ENCODE measurements at places on chromosomes 1 and 21.

DNA sequence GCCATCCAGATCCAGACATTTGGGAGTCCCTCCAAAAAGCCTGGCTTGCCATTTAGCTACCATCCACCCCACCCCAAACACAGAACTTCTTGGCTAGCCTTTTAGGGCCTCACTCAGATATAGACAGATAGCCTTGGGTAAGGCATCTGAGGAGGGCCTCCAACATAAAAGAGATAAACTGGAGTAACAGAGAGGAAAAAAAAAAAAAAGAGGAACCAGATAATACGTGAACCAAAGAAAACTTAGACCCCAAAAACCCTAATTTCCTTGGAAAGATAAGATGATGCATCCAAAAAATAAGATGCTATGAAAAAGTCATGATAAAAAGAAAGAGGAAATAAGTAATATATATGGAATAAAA lies 19.8 kb upstream of the LSS start:
- DNase-seq: no peak

DNA sequence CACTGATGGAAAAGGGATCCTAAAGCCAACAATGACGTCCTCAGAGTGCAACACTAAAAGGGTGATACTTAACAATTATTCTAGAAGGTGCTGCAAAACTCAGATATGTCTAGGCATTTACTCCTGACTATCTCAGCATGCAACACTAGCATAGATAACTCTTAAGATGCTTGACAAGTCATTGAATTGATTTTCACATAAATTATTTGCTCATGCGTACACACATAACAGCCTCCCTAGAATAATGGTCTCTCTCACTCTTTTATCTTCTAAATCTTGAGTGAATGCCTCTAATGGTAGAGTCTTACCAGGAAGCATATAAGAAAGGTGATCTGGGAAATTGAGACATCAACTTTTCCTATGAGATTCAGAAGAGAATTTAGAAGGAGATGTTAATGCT lies 1283.7 kb downstream of the MRPL39 start:
- no peak for DNase-seq

DNA sequence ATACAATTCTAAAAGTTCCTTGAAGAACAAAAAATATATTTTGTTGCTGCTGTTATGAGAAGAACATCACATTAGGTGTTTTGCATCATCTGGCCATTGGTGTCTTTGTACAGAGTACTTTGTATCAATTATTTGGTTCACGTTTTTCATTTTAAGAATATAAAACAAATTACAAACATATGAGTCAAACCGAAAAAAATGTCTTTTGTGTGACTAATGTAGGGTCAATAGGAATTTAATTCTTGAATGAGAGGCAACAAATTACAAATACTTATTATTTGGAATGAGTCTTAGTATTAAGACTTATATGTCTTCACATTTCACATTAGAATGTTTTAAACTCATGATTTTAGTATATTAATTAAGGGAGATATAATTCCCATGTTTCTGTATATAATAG lies 54.8 kb downstream of the NR5A2 start:
- DNase-seq: no peak

GRCh38 chr1:223834660-223835263 lies 11.0 kb downstream of the TP53BP2 start:
- peak; percentile 55 for DNase-seq

GRCh38 chr1:143735764-143736461 lies 235.9 kb downstream of the FAM72C start:
- peak; percentile 57 for DNase-seq

DNA sequence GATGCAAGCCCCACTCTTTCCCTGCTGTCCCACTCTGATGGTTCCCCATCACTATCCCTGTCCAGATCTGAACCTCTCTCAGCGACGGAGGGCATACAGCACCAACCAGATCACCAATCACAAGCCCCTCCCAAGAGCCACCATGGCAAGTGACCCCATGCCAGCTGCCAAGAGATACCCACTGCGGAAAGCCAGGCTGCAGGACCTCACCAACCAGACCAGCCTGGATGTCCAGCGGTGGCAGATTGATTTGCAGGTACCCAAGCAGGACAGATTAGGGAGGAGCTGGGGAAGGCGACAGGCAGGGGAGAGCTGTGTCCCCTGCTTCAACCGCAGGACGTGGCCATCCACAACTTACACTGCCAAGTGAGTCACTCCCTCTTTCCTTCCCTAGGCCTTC lies 46.9 kb downstream of the VWA5B1 start:
- no peak for DNase-seq

DNA sequence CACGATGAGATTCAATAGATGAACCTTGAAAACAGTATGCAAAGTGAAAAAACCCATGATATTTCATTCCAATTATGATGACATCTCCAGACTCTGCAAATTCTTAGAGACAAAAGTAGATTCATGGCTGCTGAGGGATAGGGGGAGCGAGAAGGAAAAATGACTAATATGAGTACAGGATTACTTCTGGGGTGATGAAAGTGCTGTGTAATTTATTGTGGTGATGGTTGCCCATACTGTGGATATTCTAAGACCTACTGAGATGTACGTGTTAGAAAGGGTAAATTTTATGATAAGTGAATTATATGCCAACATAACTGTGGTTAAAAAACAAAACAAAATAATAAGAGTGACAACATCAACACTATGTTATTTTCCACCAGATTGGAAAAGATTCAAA lies 18.9 kb upstream of the RGS7 start:
- DNase-seq: no peak

DNA sequence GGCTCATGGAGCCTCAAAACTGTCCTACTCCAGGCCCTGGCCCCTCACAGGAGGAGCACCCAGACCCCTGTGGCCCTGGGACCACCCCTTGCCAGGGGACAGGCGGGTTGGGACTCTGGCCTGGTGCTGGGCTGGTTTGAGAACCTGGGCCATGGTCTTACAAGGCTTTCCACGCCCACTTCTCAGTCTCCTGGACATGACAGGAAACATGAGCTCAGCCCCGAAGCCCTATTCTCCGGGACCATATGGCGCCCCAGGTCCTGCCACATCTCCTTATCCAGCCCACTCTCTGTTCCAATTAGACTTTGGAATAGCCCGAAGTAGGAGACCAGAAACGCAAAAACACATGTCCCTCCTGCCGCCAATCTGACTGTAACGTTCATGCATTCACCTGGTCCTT lies 47.9 kb downstream of the KCNAB2 start:
- no peak for DNase-seq

DNA sequence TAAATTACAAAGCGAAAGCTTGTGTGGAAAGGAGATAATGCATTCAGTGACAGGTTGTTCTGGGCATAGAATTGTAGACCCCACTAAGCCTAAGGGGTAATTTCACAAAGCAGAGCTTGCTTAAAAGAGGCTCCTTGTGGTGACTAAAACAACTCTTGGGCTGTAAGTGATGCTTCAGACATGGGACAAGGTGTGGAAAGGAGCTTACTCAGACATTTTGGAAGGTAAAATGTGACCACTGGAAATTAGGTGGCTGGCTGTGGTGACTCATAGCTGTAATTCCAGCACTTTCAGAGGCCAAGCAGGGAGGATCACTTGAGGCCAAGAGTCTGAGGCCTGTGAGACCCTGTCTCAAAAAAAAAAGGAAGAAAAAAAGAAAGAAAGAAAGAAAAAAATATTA lies 51.1 kb upstream of the LRRC8C start:
- DNase-seq: no peak

DNA sequence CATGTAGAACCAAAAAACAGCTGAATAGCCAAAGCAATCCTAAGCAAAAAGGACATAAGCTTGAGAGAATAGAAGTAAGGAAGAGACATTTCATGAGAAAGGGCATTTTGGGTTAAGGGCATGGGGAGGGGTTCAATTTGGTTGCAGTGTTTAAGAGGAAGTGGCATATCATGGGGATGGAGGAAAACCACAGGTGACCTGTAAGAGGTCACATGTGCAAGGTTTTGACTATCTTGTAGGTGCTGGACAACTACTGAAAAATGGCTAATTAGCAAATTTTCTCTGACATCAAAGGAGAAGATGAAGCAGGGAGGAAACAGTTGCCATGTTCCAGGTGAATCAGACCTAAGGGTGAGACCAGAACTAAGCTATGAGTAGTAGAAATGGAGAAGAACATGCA lies 31.3 kb upstream of the ROR1 start:
- DNase-seq: no peak

DNA sequence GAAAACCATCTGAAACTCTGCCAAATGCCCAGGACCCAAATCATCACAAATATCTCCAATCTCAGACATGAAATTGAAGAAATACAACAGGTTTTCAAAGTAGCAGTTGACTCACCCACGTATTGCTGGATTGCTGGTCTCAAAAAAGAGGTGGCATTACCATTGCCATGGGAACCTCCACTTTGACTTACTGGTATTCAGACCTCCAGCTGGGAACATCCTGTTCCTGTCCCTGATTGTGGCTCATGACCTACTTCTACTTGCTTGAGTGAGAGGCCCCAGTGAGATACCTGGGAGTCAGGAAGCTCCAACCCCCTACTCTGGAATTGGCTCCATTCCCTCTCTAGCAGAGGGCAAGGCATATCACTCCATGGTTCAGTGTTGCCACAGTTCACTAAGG lies 64.6 kb downstream of the NMNAT2 start:
- DNase-seq: no peak

DNA sequence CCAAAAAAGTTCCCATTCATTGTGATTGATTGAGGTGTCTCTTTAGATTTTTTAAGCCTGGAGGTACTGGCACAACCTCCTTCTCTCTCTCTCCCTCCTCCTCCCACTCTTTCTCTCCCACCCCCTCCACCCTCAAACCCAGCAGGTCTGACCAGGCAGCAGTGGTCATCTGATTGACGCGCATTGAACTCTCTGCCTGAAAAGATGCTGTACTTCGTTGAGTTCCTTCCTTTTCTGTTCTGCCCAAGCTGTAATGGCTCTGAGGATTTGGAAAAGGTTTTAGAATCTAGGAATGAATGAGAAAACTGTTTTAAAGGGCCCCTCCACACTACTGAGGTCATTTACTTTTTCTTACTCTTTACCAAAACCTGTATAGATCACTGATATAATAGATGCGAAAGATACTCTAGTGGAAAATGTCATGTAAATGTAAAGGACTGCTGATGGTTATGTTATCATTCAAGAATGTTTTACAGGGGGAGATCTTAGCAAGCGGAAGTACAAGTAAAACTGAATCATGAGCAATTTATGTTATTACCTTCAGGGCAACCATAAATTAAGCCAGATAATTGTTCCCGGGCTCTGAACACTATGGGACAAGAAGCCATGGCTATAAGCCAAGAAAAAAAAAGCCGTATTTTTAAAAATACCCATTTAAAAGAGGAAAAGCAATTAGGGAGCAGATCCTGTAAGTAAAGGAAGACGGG lies 25.2 kb upstream of the DYRK1A start:
- no peak for DNase-seq

GRCh38 chr1:145977016-145977415 lies 12.5 kb downstream of the POLR3GL start:
- no peak for DNase-seq

- DNase-seq: no peak
These were observed 55.0 kb upstream of the ZNF326 start for GRCh38 chr1:89939693-89940438.

- DNase-seq: no peak
These were observed 51.2 kb upstream of the NFASC start for GRCh38 chr1:204819495-204819894.

DNA sequence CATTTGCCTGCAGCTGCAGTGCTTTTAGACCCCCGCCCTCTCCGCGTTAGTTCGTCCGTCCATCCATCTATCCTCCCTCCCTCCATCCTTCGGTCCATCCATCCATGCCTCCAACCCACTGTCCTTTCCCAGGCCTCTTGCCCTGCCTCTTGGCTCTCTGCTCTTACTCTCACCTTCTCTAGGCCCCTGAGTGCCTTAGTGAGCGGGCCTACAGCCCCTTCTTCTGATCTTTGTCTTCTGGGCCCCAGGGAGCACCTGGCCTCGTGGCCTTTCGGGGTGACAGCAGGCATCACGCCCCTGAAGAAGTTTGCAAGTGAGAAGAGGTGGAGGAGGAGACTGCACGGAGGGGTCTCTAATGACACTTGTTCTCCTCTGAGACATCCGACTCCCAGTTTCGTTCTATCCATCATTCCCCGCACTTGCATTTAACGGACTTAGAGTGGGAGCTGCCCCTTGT lies 842 bp downstream of the ATXN7L2 start:
- DNase-seq: no peak

DNA sequence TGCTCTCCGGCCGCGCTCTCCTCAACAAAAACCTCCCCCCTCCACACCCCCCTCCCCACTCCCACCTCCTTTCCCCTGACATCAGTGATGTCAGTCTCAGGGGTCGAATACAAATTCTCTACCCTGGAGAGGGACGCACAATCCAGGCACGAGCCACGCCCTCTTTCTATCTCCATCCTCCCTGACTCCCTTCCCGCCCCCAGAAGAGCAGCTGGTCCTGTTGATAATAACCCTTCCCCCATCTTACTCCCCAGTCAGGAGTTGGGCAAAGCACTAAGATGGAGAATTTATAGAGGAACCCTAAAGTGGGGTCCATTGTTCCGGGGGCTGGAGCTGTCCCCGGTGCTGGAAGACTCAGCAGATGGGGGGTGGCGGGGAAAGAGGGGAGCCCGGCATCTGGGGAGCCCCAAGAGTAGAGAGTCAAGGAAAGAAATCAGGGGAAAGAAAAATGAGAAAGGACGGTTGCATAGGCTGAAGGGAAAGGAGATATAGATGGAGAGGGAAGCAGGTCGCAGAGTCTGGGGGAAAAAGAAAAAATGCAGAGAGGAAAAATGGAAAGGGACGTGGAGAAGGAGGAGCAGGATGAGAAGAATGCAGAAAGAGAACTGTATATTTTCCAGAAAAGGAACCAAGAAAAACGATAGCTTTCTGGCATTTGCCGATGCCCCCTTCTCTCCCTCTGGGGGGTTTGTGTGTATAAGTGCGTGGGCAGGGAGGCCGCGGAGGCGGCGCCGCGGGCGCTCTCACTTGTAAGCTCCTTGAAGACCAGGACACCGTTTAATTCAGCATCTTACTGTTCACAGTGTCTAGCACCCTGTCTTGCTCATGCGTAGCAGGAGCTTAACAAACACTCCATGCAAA lies at the start of gene CELF3:
Gene CELF3 (minus strand): TSS at position 33 of the 861 bp plus-strand sequence. CDS start 783 bp downstream, outside the sequence.
- no peak for DNase-seq

DNA sequence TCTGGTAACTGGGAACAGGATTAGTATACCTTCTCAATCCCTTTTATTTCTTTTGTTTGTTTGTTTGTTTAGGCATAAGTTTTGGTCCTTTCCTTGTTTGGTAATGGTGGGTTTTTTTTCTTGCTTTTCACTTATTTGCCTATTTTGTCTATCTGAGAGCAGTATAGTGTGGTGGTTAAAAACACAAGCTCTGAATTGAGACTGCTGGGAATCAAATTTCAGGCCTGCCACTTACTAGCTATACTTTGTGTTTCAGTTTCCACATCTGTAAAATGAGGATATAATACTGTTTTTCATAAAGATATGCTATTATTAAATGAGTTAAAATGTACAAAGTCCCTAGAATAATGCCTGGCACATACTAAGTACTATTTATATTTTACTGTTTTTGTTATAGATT lies 81.6 kb upstream of the IVNS1ABP start:
- no peak for DNase-seq

GRCh38 chr1:33146003-33146402 lies 35.8 kb downstream of the TRIM62 start:
- DNase-seq: no peak

- DNase-seq: no peak
These were observed 72.1 kb downstream of the DNM3 start for GRCh38 chr1:171913385-171913784.

- no peak for DNase-seq
These were observed 39.1 kb upstream of the CLDN14 start for GRCh38 chr21:36518883-36519492.
